Suprapubic skin (tissue), 4 donors: ENCODE measurements at places on chromosomes 1 and 21.

DNA sequence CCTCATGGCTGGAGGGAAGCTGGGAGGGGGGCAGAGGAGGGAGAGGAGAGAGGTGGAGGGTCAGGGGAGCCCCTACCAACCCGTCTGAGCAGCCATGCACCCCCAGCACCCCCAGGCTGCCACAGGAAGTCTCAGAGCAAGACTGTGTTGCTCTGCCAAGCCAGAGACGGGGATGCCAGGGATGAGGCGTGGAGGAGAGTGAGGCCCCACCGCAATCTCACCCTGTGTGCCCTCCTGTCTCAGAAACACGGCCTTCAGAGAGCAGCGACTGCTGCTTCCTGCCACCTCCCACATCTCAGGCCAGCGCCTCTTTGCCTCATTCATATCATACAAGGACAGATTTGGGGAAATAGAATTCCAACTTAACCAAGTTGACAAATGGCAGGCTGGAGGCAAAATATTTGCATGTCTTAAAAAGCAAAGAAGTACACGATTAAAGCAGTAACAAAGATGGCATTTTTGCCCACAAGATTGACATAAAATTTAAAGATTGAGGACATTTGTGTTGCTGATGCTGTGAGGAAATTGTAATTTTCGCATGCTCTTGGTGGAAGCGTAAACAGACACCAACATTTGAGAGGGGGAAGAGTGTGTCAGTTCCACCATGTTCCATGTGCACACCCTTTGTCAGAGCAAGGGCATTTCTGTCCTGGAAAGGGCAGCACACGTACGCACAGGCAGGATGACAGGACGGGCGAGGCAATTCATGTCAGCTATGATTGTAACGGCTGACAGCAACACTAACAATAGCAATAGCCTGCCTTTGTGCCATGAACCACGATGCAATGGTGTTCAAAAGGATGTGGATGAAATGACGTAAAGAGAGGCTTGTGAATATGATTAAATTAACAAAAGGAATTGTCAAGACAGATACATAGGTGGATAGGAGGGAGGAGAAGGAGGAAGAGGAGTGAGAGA is 59.0 kb upstream of the BACE2 start:
- DNase-seq = no peak

DNA sequence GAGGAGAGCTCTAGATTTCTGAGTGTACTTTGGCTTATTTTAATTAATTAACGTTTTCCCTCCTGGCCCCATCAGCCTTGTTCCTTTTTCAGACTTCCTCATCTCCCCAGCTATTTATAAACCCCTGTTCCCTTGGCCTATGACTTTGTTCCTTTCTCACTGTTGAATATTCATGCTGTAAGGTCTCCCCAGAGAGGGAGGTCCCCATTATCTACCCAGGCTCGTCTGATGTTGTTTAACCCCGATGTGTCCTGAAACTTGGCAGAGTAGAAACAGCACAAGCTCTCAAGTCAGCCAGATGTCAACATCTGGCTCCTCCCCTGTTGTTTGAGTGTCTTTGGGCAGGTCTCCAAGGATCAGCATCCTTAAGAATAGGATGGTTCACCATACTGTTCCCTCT is 153.6 kb downstream of the HIVEP3 start:
- no peak for DNase-seq

DNA sequence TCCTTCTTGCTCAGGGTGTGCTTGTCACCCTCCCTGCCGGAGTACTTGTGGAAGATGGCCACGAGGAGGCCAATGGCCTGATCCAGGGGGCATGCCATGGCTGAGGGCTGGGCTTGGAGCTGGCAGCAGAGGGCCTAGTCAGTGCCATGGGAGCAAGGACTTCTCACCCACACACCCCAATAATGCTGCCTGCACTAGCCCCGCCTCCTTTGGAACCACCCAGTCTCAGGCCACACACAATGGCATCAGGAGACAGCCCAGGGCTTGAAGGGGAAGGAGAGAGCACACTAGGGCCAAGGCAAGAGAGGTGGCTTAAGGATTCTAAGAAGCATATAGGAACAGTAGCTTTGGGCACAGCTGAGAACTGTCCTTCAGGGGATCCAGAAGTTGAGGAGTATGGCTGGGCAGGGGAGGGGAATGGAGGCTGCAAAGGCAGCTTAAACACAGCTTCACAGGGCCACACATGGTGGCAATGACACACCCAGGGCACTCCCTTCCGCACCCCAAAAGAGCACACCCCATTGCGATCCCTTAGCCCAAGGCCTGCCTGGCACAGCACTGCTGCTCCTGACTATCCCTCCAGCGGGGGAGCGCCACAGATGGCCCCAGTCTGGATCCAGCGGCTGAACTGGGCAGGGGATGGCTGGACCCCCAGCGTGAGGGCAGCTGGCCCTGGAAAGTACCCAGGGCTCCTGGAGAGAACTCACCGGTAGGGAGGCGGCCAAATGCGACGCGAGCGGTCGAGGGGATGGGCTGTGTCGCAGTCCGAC is at the start of gene S100A6:
Gene S100A6 (minus strand): TSS at position 750 of the 770 bp plus-strand sequence. CDS start 652 bp downstream, at position 98.
- no peak for DNase-seq

DNA sequence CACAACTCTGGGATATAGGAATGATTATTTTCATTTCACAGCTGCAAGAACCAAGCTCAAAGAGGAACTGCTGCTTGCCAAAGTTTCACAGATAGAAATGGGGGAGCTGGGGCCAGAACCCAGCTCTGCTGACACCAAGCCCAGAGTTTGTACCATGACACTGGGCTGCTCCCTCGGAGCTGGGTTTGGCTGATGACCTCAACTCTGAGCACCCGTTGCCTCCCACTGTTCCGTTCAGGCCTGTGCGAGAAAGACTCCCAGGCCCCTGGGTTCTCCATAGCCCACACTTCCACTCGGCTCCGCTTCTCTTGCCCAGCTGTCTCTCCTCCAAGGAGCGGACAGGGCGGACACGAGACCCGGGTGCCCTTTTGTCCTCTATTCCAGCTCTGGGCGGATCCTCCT is 55.2 kb downstream of the NGF start:
- no peak for DNase-seq

- DNase-seq = no peak
Observed at GRCh38 chr1:216044538-216044937, 378.7 kb downstream of the USH2A start.

DNA sequence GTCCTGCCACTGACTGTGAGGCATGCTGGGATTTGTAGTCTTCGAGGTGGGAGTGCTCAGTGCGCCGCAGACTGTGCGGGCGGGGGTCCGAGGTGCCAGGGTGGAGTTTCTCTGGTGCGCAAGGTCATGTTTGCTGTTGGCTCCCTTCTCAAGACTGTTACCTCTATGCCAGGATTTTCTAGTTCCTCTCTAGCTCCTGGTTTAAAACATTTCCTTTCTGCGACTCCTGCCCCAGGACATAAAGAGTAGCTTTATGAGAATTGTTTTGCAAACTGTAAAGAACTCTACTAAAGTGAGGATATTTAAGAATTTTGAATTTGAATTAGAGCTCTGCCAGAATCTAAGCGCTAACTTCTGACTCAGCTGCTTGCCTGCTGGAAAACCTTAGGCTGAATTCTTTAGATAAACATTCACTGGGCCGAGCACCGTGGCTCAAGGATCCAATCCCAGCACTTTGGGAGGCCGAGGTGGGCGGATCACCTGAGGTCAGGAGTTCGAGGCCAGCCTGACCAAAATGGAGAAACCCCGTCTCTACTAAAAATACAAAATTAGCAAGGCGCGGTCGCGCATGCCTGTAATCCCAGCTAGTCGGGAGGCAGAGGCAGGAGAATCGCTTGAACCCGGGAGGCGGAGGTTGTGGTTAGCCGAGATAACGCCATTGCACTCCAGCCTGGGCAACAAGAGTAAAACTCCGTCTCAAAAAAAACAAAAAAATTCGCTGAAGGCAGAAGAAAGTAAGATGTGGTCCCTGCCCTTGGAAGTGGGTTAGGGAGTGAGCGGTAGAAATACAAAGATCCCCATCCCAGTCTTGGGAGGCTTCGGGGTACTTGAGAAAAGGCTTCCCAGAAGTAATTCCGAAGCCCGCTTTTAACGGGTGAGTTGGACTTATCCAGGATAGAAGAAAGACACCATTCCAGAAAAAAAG is 992 bp upstream of the USP48 start:
- DNase-seq = no peak

- DNase-seq = no peak
Observed at GRCh38 chr21:15224346-15225086, 159.7 kb upstream of the NRIP1 start.
